NCI-H1436 treated with DMSO at 0.1 percent for 48 hours (cell line): ENCODE measurements at places on chromosomes 7 and 10.

DNA sequence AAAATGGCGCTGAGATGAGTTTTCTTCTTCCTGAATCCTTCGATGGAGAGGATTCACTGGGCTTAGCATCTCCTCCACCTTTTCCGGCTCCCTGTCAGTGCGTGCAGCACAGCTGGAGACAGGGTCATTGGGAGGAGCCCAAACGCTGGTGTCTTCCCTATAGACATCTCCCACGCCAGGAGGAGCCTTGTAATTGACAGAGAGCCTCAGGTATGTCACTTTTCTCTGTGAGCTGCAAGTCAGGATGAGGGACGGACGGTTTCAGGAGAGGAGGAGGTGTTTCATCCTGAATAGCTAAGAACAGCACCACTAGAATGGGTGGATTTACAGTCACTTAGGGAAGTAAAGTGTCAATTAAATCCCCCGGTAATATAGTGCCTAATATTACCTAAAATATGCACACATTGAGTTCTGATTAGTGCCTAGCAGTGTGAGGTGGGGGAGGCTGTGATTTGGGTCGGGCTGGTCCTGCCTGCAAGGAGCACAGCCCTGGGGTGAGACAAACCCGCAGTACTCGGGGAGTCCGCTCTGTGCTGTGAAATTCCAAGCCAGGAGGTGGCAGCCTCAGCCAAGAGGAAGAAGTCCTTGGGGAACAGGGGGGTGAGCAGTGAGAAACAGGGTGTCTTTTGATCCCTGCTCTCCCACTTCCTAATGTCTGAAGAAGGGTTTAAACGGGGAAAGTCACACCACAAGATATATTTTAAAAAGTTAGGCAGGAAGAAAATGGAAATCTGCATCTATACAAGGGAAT lies 28.2 kb downstream of the IL15RA start:
- no peak for DNase-seq

GRCh38 chr7:18680576-18680975 lies 185.0 kb downstream of the HDAC9 start:
- no peak for DNase-seq

- no peak for DNase-seq
These were observed 128.2 kb downstream of the SEMA3E start for GRCh38 chr7:83520726-83521125.

DNA sequence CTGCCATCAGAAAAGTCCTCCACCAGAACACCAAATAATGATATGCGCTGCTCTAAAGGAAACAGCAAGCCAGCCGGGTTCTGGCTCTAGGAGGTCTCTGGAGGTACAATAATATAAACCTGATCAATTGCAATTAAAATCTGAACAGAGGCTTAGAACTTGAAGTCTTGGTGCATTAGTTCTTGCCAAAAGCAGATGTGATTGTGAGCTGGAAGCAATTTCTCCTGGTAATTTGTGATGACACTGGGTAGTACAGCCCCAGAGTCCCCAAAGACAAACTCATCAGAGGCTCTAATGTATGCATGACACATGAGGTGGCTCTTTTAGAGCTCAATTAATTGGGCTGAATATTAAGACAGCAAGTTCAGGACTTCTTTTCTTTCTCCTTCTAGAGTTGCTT lies 3.3 kb downstream of the ETV1 start:
- no peak for DNase-seq

DNA sequence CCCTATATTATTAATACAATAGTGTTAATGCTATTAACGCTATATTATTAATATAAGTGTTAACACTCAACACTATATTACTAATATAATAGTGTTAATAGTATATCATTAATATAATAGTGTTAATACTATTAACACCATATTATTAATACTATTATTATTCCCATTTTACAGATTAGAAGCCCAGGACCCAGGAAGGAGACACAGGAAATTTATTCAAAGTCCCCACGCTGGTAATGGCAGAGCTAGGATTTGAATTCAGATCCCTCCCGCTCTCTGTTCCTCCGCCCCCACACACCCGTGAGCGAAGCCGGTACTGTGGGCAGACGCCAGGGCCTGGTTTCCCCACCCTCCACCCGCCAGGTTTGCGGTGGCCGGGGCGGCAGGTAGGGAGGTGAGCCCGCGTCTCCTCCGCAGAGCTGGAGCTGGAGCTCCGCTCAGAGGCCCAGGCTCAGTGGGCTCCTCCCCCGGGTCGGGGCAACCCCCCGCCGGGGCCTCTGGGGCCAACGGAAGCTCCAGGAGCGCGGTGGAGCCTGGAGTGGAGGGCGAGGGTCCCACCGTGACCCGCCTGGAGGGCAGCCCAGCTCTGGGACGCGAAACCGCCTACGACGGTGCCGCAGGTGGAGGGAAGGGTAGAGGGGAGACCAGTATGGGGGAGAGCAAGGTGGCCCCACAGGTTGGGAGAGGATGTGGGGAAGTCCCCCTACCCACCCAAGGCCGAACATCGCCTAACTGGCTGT lies at the start of gene TMEM225B:
TSS of gene TMEM225B (plus strand) at position 506 of the 740 bp plus-strand sequence. CDS start 6,122 bp downstream, outside the sequence.
- no peak for DNase-seq

DNA sequence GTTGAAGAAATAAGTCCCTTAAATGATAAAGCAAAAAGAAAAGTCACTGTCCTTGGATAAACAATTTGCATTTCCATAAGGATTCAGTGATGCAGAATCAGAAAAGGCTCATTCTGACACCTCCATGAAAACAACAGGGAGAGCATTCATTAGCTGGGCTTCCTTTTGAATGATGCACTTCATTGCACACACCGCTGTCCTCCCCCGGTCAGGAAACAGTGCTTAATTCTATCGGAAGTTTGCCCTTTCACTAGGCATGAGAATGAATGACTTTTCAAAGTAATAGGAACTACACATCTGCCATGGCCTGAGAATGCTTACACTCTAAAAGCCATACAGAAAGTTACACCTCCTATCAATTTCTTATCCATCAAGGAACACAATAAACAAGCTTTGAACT lies 4.2 kb downstream of the PCDH15 start:
- no peak for DNase-seq

GRCh38 chr7:116859323-116859722 lies 3.1 kb upstream of the CAPZA2 start:
- no peak for DNase-seq

- DNase-seq, result no peak
These were observed 1239.3 kb downstream of the SORCS1 start for GRCh38 chr10:105925045-105925785.

DNA sequence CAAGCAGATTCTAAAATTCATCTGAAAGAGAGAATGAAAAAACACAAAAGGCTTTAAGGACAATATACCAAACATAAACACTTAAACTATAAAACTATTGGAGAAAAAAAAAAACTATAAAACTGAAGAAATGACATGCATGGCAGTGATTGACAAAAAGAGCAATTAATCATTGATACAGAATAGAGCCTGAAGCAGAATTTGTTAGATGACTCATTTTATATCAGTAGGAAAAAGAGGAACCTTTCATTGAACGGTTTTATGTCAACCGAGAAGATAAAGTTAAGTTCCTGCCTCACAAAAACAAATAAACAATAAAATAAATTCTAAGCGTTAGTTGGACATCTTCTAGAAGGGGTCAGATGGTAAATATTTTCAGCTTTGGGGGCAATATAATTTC lies 23.3 kb downstream of the NPY start:
- no peak for DNase-seq

GRCh38 chr7:94382132-94382531 lies 12.6 kb upstream of the COL1A2 start:
- DNase-seq, result no peak

- DNase-seq, result no peak
These were observed 9.5 kb downstream of the ANKIB1 start for GRCh38 chr7:92255308-92255707.

- DNase-seq, result no peak
These were observed 180.0 kb downstream of the PDE1C start for GRCh38 chr7:31890198-31890597.

- DNase-seq, result peak; percentile 6
These were observed 3.0 kb upstream of the BTBD16 start for GRCh38 chr10:122267849-122268737.

DNA sequence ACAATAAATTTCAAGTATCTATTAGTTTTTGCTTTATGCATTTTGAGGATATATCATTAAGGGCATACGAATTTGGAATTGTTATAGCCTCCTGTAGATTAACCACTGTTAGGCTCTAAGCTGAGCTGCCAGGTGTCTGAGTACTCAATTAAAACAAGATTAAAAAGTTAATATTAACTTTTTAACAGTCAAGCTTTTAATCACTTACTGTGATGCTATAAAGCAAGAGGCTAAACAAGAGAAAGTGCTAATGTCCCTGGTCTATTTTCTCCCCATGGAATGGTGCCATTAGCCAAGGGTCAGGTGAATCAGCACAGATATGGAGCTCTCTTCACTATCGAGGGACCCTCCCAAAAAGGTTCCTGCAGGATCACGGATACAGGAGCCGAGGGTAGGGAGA lies 9.7 kb downstream of the GSAP start:
- DNase-seq, result no peak

DNA sequence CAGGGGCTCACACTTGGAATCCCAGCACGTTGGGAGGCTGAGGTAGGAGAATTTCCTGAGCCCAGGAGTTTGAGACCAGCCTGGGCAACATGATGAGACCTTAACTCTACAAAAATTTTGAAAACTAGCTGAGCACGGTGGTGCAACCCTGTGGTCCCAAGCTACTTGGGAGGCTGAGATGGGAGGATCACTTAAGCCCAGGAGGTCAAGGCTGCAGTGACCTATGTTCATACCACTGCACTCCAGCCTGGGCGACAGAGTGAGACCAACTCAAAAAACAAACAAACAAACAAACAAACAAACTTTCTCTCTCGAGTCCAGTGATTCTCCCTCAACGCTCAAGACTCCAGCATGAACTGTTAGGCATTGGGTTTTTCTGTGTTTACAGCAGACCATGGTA lies 2.0 kb upstream of the TYSND1 start:
- DNase-seq, result no peak

DNA sequence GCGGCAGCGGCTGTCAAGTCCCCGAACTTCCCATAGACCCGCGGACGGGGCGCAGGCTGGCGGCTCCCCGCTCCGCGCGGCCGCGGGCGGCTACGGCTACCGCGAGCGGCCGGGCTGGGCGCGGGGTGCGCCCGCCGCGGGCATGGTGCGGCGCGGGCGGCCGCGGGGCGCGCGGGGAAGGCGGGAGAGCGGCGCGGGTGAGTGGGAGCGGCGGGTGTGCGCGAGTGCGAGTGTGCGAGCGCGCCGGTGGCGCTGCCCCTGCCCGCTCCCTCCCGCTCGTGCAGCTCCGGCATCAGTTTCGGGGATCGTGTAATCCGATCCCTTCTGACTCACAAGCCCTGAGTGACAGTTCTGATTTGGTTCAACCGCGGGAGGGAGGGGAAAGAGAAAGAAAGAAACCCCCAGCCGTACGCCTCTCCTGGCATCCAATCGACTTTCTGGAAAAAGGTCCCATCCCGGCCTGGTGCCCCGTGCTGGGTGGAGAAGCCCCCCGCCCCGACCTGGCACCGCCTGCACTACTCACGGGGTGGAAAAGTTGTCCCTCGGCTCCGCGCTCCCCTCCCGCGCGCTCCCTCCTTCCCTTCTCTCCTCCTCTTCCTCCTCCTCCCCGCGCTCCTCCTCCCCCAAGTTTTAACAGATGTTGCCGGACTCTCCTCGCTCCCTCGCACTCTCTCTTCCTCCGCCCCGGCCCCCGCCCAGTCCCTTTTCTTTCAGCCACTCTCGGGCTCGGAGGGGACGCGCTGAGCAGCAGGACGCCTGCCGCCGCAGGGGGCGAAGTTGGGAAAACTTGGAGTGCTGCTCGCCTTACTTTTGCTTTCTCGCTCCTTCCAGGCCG lies at the start of gene GLI3:
TSS of gene GLI3 (minus strand) at position 234 of the 835 bp plus-strand sequence. CDS start 13,956 bp downstream, outside the sequence.
- no peak for DNase-seq

- no peak for DNase-seq
These were observed 153.1 kb downstream of the SLIT1 start for GRCh38 chr10:97032624-97033023.

- no peak for DNase-seq
These were observed 130.7 kb downstream of the BAMBI start for GRCh38 chr10:28807760-28808613.

GRCh38 chr10:80268938-80269588 lies 20.4 kb downstream of the MAT1A start:
- no peak for DNase-seq

GRCh38 chr7:22665923-22666322 lies 61.1 kb upstream of the IL6 start:
- no peak for DNase-seq

GRCh38 chr10:43304687-43305333 lies 37.9 kb upstream of the RASGEF1A start:
- DNase-seq, result no peak

GRCh38 chr7:43484678-43485395 lies 98.1 kb upstream of the STK17A start:
- DNase-seq, result no peak

DNA sequence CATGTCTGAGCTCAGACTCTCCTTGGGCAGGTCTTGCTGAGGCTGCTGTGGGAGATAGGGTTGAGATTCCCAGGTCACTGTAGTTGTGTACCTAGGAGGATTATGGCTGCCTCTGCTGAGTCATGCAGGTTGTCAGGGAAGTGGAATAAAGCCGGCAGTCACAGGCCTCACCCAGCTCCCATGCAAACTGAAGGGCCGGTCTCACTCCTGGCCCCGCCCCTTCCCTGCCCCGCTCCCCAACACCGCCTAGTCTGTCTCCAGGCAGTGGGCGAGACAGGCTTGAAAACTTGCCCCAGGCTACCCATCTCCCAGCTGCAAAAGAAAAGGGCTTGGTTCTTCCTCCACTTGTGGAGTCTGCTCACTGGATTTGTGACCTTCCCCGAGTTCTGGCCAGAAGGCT lies 41.6 kb upstream of the SDHAF3 start:
- DNase-seq, result no peak

DNA sequence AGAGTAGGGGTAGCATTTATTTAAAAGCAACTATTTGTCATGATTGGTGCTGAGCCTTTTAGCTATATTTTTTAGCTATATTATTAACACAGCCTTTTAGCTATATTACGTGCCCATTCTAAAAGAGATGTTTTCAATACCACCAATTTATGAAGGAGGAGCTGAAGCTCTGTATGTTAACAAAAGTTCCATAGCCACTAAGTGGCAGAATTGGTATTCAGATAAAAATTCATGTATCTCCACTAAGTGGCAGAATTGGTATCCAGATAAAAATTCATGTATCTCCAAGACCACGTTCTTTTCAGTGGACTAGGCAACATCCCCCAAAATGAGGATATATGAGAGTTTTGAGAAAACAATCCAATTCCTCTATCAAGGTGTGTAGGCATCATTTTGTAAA lies 268.6 kb downstream of the HGF start:
- no peak for DNase-seq

DNA sequence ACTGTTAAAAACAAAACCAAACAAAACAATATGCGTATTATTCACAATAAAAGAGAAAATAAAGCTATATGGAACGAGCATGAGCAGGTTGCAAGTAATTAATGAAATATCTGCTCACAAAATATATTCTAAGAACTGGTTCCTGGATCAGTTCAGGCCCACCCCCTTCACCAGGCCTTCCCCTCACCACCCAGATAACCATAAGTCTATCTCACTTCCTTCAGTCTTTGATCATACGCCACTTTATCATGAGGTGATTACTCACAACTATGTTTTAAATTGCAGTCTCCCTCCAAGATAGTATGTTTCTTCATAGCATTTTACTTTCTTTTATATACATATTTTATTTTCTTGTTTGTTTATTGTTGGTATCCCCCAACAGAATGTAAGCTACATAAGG lies 263.1 kb upstream of the HGF start:
- DNase-seq, result no peak
